Activated T-cell treated with anti-CD3 and anti-CD28 coated beads for 4 hours (primary cell): ENCODE measurements at places on chromosomes 7 and 10.

DNA sequence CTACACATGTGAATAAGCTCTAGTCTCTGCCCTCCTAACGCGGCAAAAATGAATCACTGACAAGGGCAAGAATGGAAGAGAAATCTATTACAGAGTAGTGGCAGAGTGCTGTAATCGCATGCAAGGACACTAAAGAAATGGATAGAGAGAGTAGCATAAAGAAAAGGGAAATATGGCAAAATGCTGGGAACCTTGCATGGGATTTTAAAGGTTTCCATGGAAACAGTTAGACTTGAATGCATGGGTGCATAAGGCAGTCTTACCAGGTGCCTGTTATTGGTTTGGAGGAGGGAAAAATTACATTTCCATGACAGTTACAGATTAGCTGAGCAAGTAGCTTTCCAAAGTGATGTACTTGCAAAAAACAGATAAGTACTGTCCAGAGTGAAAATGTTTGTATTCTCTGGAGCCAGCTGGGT, 233.4 kb downstream of the PTN start:
- DNase-seq, result no peak

GRCh38 chr7:44183386-44183785, 5.9 kb downstream of the GCK start:
- no peak for DNase-seq

DNA sequence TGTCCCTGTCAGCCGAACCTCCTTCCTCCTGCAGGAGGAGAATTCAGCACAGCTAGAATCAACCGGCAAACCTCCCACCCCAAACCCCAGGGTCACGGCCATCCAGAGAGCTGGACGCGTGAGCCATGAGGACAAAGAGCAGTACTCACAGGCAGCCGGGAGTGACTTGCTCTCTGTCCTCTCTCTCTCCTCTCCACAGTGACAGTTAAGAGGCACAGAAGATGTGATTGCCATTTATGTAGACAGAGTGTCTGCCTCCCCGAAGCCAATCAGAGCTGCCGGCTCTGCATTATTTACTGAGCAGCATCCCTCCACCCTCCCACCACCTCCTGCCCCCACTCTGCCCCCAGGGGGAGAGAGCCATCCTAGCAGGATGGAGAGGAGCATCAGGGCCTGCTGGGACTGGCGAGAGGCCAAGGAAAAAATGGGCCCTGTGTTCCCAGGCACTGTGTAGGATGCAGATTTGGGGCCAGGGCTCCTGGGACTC, 4.3 kb downstream of the DDC start:
- no peak for DNase-seq

DNA sequence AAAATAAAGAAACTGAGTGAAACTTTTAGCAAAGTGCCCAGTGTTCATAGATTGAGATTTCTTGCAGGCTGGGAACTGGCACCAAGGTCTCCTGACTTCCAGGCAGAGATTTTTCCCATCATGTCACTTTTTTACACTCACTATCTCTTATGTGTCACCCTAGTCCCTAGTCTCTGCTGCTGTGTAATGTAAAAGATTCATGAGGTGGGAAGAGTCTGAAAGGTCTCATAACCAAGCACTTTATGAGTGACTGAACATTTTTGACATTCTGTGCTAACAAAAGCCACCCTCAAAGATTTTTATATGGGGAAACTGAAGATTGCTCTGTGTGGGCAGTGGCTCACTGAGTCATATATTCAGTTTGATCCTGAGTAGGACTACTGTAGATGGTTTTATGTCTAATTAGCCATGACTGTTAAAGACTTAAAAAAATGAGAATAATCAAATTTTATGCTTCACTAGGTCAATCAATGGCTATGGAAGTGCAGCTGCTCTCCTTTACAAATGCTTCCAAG, 900.3 kb upstream of the SORCS1 start:
- no peak for DNase-seq

- no peak for DNase-seq
Observed at GRCh38 chr7:130935564-130936157, 201.7 kb upstream of the KLF14 start.

DNA sequence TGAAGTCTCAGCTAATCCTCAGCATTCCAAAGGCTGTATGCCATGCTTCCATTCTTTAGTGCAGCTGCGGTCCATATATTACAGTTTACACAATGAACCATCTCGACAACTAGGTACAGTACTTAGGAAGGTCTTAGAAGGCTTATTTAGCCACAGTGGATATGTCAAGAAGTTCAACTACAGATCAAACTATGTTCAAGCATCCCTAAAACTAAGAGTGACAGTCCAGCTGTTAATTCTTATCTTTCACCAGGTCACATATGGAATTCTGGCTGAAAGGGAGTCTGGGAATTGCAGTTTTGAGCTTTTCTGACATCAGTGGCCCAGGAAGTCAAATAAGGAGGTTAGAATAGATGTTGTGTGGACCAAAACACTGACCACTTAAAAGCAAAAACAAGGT, 106.8 kb downstream of the SDHAF3 start:
- DNase-seq, result no peak

- no peak for DNase-seq
Observed at GRCh38 chr7:157020514-157021070, 10.1 kb upstream of the MNX1 start.

GRCh38 chr10:110075686-110076085, 67.9 kb downstream of the ADD3 start:
- DNase-seq, result no peak

GRCh38 chr10:109974504-109975191, 33.1 kb upstream of the ADD3 start:
- DNase-seq, result no peak

DNA sequence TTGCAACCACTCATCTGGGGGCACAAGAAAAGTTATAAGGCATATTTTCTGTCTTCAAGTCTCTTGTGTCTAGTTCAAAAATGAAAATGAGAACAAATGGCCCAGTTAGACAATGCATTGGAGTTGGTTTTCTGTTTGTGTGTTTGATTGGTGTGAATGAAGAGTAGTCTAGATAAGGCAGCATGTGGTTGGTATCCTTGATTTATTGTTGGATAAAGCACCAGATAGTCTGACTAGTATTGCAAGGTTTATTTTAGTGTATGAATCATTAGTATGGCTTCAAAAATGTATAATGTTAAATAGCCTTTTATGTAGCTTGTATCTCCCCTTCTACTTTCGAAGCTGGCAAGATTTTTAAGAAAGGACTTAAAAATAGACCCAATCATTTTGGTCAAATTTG, 237.3 kb downstream of the CDK14 start:
- DNase-seq, result no peak

DNA sequence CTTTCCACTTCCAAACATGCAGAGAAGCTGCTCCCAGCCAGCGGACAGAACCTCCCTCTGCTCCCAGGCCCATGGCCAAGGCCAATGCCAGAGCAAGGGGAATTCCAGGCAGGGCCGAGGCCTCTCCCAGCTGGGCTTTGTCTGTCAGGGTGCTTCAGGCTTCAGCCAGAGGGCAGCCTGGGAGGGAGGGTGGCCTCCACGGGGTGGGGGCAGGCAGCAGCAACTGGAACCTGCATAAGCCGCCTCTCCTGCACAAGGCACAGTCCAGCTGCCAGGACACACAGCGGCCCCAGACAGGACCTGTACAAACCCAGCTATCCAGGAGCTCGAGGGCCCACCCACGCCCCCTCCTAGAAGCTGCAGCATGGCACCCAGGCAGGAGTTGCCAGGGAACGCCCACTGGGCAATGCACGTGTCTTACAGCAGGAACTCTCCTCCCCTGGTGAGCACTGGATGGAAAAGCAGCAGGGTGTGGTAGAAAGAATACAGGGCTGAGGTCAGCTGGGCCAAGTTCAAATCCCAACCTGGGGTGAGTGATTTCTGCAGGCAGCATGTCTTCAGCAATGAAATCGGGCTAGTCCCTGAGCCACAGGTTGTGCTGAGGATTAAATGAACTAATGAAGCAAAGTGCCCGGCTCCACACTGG, 7.6 kb downstream of the FAM53B start:
- no peak for DNase-seq

DNA sequence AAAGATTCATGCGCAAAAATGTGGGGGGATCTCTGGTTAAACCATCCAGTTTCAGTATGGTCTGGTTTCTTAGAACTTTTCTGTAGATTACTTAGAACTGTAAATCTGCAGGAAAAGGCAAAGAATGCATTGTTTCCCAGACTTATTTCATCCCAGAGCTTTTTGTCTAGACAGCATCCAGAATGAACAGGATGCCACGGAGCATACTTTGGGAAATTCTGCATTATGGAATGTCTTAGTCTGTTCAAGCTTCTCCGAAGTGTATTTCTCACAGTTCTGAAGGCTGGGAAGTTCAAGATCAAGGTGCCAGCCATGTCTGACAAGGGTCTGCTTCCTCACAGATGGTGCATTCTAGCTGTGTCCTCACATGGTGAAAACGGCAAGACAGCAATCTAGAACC, 136.3 kb downstream of the INHBA start:
- no peak for DNase-seq

DNA sequence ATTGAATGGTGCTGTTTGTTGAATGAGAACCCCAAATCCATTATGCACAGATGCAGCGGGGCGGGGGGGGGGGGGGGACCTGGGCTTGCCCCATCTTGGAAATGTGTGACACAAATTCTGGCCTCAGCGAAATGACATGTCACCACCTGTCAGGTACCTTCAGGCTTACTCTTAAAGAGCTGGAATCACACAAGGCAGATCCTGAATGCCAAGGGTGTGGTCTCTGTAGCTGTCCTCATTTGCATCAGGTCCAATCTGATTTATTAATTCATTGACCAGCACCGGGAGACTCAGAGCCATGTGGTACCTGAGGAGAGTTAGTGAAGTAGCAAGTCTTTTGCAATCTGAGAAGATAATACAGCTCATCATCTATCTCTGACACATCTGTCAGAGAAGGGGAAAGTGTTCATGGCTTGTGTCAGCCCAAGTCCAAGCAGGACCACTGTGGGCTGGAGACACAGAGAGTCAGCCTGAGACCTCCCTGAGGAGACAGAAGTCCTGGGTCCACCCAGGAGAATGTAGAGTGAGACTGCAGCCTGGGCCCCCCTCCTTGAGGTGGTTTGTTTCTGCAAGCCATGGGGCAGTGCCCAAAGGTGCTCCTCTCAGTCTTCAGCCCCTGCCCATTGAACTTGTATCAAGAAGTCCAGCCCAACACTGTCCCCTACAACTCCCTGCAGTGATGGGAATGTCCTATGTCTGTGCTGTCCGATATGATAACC, 46.7 kb downstream of the ADCYAP1R1 start:
- DNase-seq, result no peak

DNA sequence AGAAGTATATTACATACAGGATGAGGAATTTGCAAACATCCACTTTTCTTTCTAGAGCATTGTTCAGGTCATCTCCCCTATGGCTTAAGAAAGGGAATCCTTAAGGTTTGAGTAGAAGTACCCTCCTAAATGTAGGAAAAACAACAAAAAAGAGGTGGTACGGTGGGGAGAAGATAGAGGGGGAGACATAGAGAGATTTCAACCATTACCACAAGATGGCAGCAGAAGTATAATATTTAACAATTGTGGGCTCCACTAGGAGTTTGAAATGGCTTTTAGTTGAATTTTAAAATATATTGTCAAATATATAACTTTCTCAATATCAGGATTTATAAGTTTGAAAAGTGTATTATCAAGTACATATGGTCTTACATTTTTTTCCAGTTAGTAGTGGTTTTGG, 72.7 kb upstream of the PRKG1 start:
- DNase-seq, result no peak

GRCh38 chr7:90669492-90669891, 73.4 kb downstream of the CDK14 start:
- DNase-seq, result no peak

GRCh38 chr7:4079366-4079765, 602.7 kb upstream of the FOXK1 start:
- DNase-seq, result no peak

DNA sequence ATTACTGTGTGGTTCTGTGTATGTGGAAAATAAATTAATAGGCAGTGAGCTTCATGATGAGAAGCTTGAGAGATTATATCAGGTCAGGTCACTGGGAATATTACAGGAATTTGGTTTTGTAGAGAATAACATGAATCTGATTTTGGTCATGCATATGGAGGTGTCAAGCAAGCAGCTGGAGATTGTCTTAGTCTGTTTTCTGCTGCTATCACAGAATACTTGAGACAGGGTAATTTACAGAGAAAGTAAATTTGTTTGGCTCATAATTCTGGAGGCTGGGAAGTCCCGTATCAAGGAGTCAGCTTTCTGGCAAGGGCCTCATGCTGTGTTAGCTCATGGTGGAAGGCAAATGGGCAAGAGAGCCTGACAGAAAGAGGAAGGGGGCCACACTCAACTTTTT, 120.7 kb upstream of the FAM3C start:
- DNase-seq, result no peak

GRCh38 chr7:115662120-115662519, 368.4 kb downstream of the TFEC start:
- DNase-seq, result no peak

GRCh38 chr10:79476645-79477044, 31.2 kb upstream of the ZCCHC24 start:
- no peak for DNase-seq

- no peak for DNase-seq
Observed at GRCh38 chr10:121662945-121663917, 65.0 kb upstream of the FGFR2 start.

- DNase-seq, result no peak
Observed at GRCh38 chr10:29199339-29199738, 89.5 kb upstream of the LYZL1 start.

GRCh38 chr7:24279512-24279911, 4.5 kb upstream of the NPY start:
- no peak for DNase-seq

DNA sequence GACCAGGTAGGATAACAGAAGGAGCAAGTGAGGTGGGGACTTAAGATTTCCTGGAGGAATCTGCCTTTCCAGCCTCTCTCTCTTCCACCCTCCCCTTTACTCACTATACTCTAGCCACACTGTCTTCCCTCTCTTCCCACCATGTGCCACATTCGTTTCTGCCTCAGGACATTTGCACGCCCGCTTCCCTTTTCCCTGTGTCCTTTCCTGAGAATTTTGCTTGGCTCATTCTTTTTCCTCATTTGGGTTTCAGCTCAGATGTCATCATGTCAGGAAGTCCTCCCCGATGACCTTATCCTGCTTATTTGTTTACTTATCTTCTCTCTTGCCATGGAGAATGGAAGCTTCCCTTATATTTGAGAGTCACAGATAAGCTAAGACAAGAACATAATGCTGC, 363.8 kb downstream of the PRPF18 start:
- no peak for DNase-seq

DNA sequence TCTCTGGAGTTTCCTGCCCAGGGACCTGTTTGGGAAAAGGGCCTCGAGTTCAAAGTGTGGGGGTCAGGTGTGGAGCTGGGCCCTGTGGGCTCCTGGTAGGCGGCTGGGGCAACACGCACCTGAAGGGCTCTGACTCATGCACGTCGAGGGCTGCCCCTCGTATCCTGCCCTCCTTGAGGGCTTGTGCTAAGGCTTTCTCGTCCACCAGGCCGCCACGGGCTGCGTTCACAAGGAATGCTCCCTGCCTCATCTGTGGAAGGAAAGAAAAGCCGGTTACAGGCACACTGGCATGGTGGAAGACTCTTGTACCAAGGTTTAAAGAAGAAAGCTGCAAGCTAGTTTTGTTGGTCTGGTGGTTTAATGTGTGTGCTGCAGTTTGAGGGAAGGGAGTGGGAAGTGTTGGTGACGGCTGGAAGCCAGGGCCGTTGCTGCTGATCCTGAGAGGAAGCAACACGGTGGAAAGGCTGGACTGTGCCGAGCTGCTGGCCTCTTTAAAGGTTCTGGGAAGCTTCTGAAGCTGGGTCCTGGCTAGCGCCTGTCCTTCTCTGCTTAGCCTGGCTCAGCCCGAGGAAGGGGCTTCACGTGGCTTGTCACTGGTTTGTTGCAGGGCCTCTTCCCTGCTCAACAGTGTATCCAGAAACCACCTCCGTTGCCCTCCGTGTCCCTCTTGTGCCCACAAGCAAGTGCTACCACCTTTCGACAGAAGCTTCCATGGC, 52.0 kb downstream of the ZRANB1 start:
- no peak for DNase-seq
